Endothelial cell of umbilical vein (primary cell): ENCODE measurements at places on chromosomes 6 and 20.

- DNase-seq, result no peak
Observed at GRCh38 chr6:151068761-151069312, 170.9 kb upstream of the AKAP12 start.

DNA sequence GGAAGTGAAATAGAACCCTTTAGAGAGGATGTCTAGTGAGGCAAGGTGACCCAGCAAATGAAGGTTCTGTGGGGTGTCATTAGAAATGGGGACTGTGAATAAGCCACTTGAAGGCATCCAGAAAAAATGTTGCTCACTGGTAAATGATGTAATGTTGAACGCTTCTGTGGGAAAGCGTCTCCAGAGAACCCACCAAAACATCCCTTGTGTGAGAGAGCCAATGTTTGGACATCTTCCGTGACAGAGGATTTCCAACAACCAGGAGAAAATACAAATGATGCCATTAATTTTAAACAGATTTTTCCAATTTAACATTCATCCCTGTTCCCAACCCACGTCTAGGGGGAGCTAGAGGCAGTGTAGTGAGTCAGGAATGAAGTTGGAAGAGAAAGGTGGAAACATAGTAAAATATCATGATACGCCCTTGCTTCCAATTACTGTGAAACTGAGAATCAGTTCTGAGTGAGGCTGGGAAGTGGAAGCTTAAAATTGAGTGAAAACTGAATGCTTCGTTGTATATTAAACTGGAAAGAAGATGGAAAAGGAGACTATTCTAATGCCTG, 584.2 kb downstream of the CD109 start:
- DNase-seq, result no peak

DNA sequence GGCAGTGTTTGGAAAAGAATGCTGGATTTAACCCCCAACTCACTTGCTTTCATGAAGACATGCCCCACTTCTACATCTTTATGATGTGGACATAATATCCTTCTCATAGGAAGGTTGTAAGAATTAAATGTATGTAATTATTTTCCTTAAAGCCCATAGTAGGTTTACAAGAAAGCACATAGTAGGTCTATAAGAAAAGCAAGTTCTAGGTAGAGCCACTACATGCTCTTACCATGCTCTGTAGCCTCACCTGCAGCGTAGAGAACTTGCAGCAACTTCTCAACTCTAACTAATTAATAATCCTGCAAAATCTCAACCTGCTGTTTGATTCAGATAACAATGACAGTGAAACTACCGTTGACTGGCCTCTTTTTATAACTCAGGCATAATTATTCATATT, 288.4 kb downstream of the TSHZ2 start:
- DNase-seq, result no peak

DNA sequence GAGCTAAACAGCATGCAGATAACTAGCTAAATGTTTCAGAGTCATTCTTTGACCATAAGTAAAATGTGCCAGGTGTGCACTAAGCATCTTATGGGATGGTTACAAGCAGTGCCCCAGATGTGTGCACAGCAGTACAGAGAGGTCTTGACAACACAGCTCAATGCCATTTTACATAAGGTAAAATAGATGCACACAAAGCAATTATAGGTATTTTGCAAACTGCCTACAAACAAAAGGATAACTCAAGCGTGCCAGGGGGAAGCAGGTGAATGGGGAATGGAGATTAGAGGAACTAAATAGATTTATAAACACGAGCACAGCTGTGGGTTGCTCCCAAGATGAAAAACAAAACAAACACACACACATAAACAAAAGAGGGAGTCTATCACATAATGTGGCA, 64.8 kb downstream of the SLC2A10 start:
- DNase-seq, result no peak

DNA sequence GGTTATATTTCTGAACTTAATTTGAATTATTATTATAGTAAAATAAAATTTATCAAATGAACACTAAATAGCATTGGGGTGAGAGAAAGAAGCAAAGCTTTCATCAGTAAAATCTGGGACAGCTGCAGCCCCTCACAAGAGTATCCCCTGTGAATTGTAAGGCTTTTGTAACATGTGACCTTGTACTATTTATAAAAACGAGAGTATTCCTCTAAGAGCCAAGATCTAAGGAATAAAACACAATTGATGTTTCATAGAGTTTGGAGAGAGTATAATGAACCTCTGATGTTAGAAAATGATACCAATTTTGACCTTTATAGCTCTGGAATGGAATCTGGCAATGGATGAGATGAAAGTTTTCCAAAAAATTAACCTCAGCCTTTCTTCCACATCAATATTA, 617.2 kb upstream of the ID4 start:
- no peak for DNase-seq

GRCh38 chr6:70985156-70985555, 28.3 kb upstream of the B3GAT2 start:
- DNase-seq, result no peak

GRCh38 chr6:96997788-96998187, 73.3 kb downstream of the KLHL32 start:
- DNase-seq, result no peak

DNA sequence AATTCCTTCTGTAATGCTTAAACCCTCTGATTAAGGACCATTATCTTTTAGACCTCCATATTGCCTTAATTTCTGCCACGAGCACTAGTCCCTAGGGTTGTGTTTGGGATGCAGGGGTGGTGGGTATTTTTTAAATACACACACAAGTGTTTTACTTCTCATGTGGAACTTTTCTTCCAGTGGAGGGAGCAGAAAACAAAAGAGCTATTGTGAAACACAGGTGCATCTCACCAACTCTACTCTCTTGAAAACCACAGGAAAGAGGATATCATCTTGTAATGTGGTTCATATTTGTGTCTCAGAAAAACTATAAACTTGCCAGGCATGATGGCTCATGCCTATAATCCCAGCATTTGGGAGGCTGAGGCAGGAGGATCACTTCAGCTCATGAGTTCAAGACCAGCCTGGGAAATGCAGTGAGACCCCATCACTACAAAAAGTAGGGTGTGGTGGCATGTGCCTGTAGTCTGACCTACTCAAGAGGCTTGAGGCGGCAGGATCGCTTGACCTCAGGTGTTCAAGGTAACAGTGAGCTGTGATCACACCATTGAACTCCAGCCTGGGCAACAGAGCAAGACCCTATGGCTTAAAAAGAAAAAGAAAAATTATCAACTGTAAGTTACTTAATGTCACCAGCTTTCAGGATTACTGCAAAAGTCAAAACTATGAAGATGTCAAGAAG, 37.3 kb downstream of the MRS2 start:
- no peak for DNase-seq

DNA sequence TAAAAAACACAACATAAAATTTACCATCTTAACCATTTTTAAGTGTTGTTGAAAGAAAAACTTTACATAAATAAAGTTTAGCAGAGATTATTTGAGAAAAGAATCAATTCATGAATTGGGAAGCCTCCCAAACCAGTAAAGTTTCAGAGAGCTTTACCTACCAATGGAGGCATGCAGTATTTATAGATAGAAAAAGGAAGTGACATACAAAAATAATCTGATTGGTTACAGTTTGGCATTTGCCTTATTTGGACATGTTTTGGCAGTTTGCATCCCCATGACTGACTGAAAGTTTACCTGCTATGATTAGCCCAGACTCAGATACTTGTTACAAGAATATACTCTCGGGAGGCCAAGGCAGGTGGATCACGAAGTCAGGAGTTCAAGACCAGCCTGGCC, 3.7 kb upstream of the CMTR1 start:
- no peak for DNase-seq

GRCh38 chr20:21229163-21229562, 74.0 kb upstream of the XRN2 start:
- DNase-seq, result no peak

- no peak for DNase-seq
Observed at GRCh38 chr6:31171931-31172905, 1.7 kb upstream of the POU5F1 start.

DNA sequence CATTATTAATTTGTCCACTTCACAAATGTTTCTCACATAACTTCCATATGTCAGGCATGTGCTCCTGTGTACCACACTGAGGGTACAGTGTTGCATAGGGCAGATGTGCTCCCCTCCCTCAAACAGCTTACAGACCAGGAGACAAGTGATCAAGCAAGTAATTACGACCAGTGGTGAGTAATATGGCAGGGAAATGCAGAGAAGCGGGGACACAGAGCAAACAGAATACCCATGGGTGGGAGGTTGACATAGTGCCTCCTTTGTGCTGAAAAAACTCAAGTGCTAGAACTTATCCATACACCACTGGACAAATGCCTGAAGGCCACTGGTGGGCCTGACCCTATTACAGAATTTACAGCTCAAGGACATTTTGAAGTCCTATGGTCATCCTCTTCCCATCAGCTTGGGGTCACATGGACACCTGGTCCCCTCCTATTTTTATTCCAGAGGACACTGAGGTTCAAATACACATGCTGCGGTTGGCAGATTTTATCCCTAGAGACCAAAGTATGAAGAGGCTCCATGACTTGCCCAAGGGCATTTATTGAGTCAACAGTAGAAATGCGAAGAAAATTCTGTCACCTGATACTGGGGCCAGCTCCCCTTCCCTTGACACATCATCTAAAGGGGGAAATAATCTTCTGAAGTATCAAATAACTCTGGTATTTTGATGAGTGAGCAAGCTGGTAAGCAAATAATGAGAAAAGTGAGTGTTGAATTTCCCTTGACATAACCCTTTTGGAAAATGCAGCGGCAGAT, 116.6 kb downstream of the QRSL1 start:
- no peak for DNase-seq

DNA sequence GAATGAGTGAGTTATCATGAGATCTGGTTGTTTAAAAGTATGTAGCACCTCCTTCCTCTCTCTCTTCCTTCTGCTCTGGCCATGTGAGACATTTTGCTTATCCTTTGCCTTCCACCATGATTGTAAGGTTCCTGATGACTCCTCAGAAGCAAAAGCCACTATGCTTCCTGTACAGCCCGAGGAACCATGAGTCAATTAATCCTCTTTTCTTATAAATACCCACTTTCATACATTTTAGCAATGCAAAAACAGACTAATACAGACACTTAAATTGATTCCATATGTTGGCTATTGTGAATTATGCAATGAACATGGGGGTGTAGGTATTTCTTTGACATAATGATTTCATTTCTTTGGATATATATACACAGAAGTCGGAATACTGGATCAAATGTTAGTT, 792.8 kb upstream of the EYS start:
- no peak for DNase-seq

DNA sequence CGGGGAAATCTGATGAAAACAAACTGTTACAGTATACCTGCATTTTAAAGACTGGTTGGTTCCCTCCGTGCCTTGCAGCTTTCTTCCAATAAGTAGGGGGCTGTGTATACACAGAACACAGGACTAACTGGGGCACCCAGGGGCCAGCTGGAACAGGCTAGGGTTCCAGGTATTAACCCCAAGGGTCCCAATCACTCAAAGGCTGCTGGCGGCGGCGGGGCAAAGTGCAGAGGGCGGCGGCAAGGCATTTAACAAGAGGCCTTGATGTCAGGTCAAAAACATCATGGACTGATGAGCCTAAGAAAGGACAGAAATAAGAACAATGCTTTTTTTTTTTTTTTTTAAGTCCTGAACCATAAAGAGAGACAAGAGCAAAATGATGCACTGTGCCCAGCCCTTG, 2.5 kb downstream of the PMEPA1 start:
- DNase-seq, result no peak

- DNase-seq, result no peak
Observed at GRCh38 chr20:46710153-46710913, 884 bp downstream of the SLC2A10 start.
